ENCODE measurements at places on chromosomes 1 and 21.

- no peak for DNase-seq
Observed at GRCh38 chr1:182484067-182484466, 34.1 kb downstream of the RGSL1 start.

- DNase-seq: no peak
Observed at GRCh38 chr21:15224346-15225086, 159.7 kb upstream of the NRIP1 start.

DNA sequence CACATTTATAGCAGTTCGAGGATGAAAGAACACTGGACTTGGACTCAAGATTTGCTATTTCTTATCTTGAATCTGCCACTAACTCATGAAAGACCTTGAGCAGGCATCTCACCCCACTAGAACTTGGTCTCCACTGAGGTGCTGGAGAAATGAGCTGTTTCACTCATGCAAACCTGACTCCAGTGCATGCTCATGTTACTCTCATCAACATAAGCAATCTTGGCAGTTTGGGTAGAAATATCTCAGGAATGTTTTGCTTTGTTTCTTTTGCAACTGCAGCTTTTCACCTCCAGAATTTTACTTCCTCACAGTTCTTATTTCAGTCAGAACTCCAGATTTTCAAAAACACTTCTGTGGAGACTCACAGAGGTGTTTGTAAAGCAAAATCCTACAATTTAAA, 46.2 kb upstream of the DAB1 start:
- DNase-seq: no peak

GRCh38 chr21:39712976-39713375, 32.0 kb upstream of the IGSF5 start:
- no peak for DNase-seq

GRCh38 chr1:206723462-206723804, 38.7 kb downstream of the MAPKAPK2 start:
- DNase-seq: no peak

DNA sequence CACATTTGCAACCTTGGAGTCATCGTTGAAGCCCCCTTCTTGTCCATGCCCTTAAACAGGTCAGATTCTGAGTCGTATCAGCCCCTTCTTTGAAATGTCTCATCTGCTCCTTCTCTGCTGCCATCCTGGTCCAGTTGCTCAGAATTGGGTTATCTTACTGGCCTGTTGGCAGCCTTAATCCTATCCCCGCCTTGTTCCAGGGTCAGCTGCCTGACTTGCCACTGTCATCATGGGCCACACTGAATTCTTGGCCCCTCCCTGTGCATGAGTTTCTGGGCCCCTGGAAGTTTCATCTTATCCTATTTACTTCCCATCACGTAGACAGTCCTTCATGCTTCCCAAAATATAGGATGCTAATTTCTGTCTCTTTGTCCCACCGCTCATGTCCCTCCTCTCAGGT, 23.7 kb downstream of the IRF2BP2 start:
- no peak for DNase-seq

GRCh38 chr1:24803987-24804530, 58.8 kb downstream of the CLIC4 start:
- no peak for DNase-seq

DNA sequence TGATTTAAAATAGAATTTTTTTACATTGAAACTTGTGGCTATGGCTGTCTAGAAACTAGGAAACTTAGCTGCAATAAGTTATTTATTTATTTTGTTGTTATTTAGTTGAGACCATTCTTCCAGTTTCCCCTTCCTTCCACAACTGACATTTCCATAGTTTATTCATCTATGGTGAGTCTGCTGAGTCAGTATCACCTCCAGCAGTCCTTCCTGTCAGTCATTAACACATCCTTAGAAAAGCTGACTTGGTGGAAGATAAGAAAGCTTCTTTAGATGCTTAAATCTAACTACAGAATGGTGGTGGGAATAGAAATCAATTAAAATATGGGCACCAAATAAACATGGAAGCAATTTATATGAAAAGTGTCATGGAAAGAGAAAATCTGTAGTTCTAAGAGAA, 714.0 kb downstream of the RWDD3 start:
- no peak for DNase-seq

DNA sequence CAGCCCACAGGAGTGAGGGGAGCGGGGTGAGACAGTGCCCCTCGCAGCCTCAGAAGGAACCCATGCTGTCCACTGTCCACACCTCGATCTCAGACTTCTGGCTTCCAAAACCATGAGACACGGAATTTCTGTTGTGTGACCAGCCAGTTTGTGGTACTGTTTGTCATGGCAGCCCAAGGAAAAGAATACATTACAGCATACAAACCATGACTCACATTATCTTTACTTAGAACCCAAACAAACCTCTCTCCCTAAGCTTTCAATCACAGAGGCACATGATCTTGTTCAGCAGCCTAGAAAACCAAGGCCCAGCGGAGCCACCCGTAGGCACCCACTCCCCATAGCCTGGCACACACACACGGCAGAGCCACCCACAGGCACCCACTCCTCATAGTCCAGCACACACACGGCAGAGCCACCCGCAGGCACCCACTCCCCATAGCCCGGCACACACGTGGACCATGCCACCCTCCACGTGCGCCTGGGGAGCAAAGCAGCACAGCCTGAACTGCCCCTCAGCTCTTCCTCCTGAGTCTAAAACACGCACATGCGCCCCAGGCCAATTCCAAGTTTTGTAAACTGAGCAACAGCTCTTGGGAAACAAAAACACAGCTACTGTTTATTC, 458 bp upstream of the KRTAP10-4 start:
- no peak for DNase-seq

- no peak for DNase-seq
Observed at GRCh38 chr1:225343618-225344017, 84.2 kb downstream of the LBR start.

DNA sequence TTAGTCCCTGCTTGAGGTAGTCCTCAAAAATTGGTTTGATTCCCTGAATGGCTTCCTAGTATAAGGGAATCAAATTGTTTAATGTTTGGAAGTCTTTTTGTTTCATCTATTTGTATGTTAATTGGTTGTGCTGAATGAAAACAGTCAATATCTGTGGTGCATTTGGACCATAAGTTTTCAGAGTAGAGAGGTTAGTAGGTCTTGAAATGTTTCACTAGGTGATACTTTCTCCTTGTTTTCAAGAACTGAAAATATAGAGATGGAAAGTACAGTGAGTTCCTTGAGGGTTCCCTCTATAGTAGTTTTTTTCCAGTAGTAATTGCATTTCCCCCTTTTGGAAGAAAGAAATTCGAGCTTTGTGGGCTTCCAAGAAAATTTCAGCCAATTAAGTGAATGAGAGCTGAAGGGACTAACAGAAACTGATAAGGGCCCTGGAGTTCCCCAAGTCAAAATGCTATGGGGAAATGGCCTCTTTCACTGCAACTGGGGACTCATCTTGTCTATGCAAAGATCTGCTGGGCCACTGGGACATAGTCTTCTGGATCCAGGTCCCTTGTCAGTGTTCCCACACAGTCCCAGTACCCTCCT, 18.6 kb upstream of the CEP350 start:
- no peak for DNase-seq

GRCh38 chr1:156760092-156760795, 7.1 kb upstream of the PRCC start:
- no peak for DNase-seq
